Stimulated activated CD4-positive, alpha-beta T cell treated with anti-CD3 and anti-CD28 coated beads, Interleukin-15, amount 100 ng/mL, for 48 hours (primary cell): ENCODE measurements at places on chromosomes 1 and 21.

- no peak for DNase-seq
Observed at GRCh38 chr1:119873135-119874015, 22.9 kb downstream of the ADAM30 start.

DNA sequence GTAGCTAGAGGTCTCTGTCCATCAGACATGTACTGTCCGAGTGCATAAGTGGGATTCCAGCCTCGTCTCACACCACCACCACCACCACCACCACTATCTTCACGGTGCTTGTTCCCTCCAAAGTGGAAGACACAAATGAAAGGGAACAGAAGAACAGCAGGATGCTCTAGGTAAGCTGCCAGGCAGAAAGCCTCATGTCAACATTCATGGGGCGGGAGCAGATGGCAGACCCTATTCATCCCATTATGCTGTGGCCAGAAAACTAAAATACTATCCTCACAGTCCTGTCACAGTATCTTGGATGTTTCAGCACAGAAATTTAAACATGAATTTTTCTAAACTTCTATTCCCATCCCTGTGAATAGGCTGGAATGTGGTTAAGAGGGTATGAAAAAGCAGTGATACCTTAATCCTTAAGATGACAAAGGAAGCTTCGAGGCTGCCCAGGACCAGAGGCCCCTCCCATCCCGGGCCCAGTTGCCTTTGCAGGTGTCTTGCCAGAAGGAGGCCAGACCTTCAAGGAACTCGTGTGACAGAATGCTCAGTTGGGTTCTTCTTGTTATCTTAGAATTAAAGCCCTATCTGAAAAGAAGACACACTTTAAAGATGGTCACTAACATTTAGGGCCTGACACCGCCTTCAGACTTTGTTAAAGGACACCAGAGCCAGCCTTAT lies 24.7 kb downstream of the APCS start:
- no peak for DNase-seq

GRCh38 chr1:156487862-156488261 lies 12.7 kb downstream of the MEF2D start:
- DNase-seq = peak; percentile 12

DNA sequence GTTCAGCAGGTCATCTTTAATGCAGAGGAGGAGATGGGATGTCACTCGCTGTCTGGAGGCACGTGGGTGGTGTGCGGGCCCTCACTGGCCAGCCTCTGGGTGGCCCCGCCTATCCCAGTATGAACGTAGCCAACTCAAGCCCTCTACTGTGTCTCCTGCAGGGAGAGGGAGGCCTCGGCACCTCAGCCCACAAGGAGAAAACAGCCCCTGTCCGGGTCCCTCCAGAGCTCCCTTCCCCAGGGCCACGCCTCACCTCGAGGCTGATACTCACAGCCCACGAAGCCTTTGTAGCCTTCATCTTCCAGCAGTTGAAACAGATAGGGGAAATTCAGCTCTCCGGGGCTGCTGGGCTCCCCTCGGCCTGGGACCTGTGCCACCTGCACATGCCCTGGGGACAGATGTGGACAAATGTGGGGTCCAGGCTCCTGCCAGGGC lies 2.6 kb downstream of the HYI start:
- no peak for DNase-seq

DNA sequence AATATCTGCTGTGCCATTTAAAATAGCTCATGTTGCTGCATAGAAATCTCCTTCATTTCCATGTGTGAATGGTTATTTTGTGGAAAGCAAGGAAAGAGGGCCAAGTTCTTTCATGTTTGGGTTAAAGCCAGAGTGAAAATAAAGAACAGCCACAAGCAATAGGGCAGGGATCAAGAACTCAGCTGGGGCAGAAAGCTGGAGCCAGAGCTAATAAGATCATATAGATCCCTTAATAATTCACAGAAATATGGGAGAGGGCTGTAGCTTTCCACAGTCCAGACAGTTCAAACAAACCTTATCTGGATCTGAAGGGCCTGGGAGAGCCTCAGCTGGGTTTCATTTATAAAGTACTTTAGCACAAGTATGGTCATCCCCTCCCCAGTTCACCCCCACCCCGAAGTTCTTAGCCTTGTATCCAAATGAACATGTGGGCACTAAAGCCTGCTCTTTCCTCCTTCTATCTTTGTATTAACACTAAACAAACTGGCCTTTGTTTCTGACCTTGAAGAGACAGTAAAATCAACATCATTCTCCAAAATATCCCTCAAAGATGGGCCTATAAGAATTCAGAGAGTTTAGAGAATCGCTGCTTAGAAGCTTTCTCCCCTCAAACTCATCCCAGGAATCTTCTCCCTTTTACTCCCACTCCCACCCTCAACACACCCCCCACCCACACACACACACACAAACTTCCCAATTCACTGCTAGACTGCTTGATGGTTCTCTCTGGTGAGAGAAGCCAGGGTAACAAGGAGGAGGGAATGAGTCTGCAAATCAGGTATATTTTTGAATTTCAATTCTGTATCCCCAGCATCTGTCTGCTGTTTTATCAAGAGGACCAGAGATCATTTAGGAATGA lies 41.7 kb downstream of the UTP25 start:
- no peak for DNase-seq

DNA sequence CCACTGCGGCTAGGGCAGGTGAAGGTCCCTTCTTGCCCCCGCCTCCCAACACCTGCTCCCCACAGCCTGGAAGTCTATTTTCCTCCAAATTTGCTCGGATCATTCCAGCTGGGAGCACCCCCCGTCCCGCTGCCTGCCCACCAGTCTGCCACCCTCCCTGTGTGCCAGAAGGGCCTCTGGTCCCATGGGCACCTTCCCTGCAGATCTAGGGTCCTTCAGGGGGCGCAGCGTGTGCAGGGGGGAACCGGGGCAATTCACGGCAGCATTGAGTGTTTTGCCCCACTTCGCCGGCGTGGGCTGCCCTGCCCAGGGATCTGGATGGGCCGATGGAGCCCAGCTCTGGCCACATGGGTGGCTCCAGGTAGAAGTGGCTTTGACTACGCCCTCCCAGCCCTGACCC lies 26.3 kb upstream of the PEX10 start:
- no peak for DNase-seq

GRCh38 chr1:115924770-115925169 lies 51.5 kb upstream of the SLC22A15 start:
- no peak for DNase-seq

DNA sequence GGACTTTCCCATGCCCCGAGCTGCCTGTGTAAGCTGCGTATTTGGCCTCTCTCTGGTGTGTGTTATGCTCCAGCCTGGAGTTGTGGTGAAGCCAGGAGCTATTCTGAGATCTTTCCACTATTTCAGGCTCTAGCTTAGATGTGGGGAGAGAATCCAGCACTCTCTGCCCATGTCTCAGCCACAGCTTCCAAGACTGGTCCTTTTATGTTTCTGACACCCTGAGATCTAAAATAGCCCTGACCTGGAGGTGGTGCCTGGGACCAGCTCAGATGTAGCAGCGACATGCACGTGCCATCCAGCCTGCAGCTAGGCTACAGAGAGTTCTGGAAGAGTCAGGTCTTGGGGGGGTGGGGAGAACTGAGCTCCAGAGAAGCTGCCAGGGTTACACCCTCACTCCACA lies 76.5 kb downstream of the TENT5C start:
- DNase-seq = no peak

DNA sequence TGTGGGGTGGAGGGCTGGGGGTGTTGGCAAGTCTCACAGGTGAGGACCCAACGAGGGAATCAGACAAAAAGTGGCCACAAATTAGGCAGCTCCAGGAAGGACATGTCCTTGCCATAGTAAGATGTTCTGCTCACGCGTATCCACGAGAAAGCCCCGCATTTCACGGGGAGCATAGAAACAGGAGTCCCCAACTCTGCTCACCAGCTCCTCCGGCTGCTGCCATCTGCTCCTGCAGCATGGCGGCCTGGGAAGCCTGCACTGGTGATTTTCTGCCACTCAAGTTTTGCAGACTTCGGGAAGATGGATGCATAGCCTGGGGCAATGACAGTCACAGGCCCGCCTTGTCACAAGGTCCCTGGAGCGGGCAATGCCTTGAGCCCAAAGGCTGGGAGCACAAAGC lies 9.3 kb downstream of the TCP10L start:
- no peak for DNase-seq

GRCh38 chr1:18452550-18452949 lies 28.2 kb upstream of the KLHDC7A start:
- no peak for DNase-seq

GRCh38 chr1:207747627-207748492 lies 4.0 kb upstream of the CD46 start:
- DNase-seq = no peak

DNA sequence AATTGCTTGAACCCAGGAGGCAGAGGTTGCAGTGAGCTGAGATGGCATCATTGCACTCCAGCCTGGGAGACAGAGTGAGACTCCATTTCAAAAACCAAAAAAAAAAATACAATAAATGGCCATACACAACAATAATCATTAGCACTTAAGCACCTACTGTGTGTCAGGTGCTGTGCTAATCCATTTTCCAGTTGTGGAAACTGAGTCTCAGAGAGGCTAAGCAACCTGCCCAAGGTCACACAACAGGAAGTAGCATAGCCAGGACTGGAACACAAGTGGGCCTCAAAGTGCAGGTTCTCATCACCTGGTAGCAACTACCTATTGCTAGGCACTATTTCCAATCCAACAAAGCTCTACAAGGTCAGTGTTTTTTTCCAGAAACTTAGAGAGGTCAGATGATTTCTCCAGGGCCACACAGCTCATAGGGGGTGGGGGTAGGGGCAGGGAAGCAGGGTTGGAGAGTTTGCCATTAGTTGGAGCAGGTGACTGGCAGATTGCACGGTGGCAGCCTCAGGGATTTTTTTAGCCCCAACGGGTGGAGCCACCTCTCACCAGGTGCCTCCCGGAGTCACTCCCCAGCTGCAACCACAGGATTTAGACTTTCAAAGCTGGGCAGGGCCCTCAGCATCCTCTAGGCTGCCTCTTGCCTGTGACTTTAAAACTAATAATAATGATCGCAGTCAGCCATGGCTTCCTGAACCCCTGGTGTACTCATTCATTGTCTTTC lies 52.5 kb upstream of the ID3 start:
- DNase-seq = no peak

DNA sequence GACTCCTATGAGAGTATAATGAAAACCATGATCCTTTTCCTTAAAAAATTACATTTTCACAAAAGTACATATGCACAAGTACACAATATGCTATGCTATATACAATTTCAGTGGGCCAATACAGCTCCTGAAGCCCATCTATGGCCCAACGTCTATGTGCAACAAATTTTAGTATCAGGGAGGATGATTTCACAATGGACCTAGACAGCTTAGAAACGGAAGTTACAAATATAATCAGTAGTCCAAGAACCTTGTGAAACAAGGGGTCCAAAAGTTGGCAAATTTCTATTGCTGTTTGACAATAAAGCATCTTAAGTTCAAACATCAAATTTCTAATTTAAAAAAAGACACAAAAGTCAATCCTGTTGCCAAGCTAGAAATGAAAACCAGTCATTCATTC lies 87.0 kb downstream of the DPYD start:
- DNase-seq = no peak

- DNase-seq = no peak
Observed at GRCh38 chr1:187645651-187646050, 816.9 kb downstream of the PLA2G4A start.

DNA sequence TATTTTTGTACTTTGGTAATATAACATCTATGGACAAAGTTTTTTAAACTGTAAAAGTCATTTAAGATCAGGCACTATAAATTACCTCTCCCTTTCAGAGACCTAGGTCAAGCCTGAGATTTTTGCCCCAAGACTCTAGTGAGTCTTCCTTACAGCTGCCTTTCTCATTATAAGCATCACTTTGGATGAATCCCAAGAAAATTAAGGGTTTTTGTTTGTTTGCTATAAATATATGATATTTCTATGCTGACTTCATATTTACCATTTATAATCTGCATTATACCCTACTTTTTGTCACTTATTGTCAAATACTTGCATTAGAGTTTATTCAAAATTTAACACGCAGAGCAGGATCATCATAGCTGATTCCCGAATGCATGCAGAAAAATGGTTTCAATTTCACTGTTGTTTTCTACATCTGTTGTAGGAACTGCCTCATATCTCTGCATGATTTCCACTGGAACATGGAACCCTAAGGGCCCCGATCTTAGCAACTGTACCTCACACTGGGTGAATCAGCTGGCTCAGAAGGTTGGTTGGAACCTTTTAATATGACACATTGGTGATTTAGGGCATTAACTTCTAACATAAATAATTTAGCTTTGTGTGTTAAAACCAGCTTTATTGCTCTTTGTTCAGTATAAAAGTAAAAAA lies 150.0 kb downstream of the ADGRL2 start:
- DNase-seq = no peak

DNA sequence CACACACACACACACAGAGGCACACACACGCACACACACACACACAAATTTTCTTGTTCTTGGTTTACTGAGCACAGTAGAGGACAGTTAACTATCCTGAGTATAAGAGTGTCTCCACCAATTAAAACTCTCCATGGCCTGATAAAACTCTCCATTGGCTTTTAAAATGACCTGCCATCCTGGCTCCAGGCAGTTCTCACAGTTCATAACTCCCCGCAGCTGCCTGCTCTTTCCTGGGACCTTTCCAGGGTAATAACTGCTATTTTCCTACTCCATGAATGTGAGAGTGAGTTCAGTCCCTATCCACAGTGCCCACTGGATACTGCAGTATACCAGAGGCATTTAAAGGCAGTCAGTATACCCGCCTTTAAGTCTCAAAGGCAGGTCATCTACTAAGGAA lies 351.5 kb downstream of the PLPP3 start:
- no peak for DNase-seq

DNA sequence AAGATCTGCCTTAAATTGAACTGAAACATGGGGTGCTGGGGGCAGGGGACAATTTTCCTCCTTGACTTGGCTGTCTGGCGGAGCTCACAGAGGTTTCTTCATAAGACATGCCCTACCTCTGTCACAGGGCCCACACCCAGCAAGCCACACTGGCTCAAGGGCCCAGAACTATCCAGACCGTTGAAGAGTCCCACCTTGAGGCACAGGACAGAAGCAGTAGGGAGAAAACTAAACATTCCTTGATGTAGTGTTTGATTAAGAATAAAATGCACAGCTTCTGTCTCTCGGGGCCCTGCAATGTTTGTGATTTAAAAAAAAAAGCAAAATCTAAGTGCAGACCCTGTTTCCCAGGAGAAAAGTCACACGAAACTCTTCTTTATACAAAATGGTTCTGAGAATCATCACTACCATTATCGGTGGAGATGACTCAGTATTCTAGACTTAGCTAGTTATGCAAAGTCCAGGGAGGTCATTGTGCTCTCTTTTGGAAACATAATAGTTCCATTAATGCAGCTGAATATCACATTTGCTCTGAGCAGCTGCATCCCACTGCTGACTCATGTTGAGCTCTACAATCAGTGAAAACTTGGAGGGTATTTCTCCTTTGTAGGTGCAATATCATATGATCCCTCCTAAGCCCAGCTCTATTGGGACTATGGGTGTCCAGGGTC lies 53.6 kb upstream of the DIRAS3 start:
- no peak for DNase-seq

DNA sequence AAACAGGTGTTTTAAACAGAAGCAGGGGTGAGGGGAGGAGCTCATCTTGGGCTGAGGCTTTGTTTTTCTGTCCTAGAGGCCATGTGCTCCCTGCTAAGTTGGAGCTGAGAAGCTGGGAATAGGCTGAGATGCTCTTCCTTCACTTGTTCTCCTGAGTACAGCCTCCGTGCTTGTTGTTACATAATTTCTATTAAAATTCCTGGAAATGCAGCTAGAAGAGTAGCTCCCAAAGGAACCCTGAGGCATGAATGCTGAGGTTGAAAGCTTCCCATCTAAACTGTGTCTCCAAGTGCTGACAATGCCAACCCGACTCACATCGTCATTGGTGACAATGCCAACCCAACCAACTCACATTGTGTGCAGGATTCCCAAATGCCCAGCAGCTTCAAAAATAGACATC lies 12.6 kb upstream of the ITPKB start:
- no peak for DNase-seq
